ENCODE measurements at places on chromosomes 4 and X.

DNA sequence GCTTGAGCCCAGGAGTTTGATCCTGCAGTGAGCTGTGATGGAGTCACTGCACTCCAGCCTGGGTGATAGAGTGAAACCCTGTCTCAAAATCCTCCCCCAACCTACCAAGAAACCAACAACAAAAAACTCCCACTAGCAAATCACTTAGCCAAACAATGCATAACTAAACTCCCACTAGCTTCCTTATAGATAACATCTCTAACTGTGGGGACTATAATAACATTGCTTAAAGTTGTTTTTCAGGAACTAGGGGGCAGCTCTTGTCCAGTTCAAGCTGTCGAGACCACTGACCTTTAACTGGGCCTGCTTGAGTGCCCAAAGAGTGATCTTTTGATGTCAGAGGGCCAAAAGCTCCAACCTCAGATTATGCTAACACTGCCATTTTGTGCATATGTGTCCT, 81.7 kb downstream of the FREM3 start:
- DNase-seq = no peak

DNA sequence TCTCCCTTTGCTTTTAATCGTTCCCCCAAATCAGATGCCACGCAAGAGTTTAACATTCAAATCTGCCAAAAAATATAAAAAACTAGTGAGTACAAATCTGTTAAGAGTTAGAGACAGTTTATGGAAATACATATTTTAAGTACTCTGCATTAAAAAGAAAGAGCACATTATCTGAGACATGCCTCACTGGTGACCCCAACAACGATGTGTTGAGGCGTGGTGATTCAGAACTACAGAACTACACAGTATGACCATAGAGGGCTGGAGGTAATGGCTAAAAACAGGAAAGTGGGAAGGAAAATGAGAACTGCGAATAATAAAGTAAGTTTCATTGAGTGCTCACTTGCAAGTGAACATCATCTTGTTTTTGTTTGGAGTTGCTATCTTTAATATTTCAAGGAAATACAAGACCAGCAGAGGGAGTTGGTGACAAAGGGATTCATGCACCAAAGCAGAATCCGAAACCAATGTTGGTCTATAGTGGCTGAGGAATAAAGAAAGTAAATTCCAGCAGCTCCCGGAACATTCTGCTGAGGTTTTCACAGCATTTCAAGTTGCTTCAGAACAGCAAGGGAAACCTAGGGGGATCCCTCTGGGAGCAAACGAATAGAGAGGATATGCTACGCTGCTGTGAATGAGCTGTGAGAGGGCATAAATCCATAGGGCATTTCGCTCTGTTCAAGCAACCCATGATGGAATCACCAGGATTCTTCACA, 92.2 kb downstream of the DCHS2 start:
- no peak for DNase-seq

DNA sequence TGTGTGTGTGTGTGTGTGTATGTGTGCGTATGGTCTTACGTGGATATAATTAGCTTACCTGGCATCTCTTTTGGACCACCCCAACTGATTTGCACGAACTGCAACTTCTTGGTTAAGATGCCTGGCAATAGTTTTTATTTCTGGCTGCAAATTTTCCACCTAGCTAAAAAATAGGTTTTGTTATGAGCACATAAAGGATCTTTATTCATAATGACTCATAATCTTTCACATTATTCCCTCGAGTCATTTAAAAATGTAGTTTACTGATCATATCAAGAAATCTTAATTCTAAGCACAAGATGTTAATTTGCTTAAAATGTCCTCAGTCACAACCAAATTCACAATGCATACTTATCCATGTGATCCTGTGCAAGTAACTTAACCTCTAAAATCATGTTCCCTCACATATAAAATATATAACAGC, 1.5 kb downstream of the COX18 start:
- DNase-seq = no peak

- DNase-seq = no peak
Observed at GRCh38 chrX:109264878-109265277, 217.0 kb downstream of the GUCY2F start.

DNA sequence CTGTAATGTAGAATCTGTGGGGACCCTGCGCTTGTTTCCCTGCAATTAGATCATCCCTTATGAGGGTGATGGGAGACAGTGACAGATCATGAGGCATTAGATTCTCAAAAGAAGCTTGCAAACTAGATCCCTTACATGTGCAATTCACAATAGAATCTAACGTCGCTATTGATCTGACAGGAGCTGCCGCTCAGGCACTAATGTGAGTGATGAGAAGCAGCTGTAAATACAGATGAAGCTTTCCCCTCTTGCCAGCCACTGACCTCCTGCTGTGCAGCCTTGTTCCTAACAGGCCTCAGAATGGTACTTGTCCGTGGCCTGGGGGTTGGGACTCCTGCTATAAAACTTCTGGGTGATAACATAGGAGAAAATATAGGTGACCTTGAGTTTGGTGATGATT, 1076.8 kb downstream of the PDHA2 start:
- DNase-seq = no peak

GRCh38 chr4:144316869-144317268, 176.4 kb upstream of the GYPA start:
- no peak for DNase-seq

DNA sequence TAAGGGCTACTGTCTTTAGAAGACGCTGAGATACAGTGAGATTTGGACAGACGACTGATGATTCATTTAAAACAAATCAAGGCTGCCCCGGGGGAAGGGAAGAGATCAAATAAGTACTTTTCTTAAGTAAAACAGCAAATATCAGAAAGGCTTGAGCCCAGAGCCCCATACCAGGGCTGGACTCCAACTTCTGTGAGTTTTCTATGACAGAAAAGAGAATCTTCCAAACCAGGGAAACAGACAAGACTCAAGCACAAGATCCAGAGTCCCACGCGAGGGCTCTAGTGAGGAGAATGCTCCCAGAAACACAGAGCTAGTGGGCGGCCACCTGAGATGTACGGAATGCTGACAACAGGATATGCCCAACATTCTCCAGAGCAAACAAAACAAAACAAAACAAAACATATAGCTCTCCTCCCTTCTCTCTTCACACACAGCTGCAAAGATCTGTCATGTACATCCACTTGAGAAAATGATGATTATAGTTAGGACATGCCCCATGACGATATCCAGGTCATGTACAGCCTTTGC, 13.1 kb downstream of the ACSL1 start:
- no peak for DNase-seq

- DNase-seq = no peak
Observed at GRCh38 chr4:4645743-4646142, 103.9 kb upstream of the STX18 start.

DNA sequence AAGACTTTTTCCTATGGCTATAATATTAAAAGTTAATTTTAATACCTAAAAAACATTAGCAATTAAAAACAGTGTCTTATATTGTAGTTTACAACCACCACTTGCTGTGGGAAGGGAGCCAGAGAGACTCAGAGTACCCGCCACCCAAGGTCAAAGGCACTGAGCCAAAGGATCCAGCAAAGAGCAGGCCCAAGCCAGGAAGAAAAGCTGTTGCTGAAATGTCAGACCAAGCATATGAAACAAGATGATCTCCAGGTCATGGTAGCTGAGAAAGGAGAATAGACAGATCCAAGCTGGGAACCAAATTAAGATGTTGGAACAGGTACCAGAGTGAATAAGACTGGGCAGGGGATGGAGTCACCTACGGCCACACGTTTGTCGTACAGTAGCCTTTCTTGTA, 18.8 kb upstream of the ATOH1 start:
- DNase-seq = no peak

DNA sequence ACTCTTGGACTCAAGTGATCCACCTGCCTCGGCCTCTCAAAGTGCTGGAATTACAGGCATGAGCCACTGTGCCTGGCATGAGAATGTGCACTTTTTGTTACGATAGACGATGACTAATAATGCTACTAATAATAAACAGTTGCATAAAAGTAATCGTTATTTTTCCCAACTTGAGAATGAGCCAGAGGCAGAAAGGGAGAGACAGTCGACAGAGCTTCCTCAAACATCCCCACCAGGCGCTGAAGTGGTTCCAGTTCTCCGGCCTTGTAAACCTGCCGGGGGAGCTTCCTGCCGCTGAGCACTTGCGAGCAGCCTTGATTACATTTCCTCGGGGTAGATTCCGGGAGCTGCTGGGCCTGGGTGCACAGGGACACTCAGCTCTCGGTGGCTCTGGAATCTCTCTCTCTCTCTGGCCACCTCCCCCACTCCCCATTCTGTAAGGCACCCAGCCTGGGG, 8.9 kb upstream of the HTRA3 start:
- no peak for DNase-seq

DNA sequence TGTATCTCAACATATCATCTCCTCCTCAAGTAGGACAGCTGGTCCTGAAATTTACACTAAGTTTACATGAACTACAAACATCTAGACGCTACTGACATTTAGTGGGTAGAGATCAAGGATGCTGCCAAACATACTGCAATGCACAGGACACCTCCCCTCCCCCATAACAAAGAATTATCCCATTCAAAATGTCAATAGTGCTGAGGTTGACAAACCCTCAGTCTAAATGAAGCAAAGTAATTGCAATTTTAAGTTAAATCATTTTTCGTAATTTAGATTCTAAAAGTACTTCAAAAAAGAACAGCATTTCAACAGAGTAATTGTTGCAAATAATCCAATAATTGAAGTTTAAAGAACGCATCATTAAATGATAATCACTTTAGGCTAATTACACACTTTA, 1.2 kb downstream of the PRMT9 start:
- DNase-seq = no peak

DNA sequence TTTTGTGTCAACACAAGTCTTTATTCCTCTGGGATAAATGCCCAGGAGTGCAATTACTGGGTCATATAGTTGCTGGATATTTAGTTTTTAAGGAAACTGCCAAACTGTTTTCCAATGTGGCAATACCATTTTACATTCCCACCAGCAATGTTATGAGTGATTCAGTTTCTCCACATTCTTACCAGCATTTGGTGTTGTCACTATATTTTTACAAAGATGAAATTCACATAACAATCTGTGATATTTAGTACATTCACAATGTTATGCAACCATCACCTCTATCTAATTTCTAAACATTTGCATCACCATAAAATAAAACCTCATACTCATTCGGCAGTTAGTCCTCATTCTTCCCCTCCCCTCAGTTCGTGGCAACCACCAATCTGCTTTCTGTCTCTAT, 75.0 kb downstream of the MAMLD1 start:
- no peak for DNase-seq

- DNase-seq = no peak
Observed at GRCh38 chr4:103052779-103053178, 23.8 kb downstream of the SLC9B2 start.

GRCh38 chr4:46937493-46937892, 28.4 kb upstream of the COX7B2 start:
- no peak for DNase-seq

DNA sequence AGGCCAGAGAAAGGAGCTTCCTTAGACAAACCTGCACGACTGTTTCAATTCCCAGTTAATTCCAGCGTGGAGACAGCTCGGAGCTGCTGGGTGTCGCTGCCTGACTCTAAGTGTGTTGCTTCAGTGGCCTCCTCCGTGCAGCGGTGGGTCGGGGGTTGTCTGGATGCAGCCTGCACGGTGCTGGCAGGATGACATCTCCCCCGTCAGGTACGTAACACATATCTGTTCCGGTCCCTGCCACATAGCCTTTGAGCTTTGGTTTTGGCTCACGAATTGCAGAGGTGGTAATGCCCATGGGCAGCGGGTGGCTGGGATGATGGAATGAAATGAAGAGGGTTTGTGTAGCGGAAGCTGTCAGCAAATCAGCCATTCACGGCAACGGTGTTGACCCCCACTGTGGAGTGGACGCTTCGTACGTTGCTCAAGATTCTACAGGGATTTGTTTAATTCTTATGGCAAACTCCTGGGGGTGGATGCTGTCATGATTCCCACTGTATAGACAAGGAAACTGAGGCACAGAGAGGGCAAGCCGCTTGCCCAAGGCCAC, 33.7 kb upstream of the HMX1 start:
- DNase-seq = no peak

GRCh38 chr4:119035951-119036737, 99.5 kb upstream of the MYOZ2 start:
- DNase-seq = no peak

DNA sequence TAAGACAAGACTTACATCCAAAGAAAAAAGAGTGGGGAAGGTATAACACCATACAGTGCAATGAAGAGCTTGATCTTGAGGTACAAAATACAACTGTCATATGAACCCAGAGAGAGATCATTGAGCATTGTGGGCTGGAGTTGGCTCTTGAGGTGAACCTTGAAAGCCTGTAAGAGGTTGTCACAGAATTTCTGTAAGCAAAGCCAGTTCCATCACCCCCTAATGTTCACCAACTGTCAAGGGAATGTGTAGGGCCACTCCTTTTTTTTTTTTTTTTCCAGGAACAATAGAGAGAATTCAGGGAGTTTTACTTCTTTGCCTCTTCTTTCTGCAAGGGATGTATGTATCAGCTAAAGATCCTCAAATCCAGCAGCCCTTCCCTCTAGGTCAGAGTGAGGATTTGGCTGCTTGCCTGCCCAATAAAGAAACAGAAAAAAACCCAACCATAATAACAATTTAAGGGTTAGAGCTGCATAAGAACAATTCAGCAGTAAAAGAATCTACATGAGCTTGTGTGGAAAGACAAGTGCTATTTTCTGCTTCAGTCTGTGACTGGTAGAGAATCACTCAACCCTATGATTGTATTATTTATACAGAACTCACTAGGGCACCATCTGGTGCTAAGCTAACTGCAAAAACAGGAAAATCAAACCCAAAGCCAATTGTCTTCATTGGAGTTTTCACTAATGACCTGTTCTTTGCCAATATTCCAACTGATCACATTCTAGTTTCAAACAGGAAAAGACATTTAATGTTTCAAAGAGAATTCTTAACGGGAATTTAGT, 217.5 kb upstream of the TEX13C start:
- DNase-seq = no peak

DNA sequence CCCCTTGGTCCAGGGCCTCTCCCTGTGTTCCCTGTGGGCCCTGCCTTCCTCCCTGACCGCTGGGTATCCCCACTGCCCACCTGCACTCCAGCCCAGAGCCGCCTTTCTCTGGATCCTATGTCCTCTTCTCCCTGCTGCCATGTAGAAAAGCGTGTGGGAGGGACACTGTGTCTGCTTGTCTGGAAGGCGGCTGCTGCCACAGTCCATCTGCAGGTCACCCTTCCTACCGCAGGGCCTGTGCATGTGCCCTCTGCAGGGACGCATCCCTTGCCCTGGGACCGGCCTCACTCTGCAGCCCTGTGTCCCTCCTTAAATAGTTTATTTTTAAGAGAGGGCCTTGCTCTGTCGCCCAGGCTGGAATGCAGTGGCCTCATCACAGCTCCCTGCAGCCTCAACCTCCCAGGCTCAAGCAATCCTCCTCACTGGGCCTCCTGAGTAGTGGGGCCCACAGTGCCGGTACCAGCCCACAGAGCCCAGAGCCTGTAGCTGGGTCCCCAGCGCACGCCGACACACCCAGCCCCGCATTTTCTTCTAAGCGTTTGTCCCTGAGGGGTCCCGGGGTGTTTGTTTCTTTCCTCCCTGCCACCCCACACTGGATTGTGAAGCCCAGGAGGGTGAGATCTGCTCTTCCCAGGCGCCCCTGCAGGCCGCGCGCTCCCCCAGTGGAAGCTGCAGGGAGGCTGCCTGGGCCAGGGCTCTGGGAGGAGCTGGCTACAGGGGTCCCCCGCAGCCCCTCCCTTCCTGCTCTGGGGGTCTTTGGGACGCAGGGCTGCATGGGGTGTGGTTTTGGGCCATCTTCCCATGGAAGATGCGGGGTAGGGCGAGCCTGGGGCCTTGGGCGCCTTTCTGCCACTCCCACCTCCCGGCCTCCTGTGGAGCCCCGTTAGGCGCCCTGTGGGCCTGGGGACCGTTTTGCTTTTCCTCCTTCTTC, 12.8 kb upstream of the NAT8L start:
- DNase-seq = no peak

- no peak for DNase-seq
Observed at GRCh38 chr4:123705419-123705818, 308.8 kb downstream of the SPRY1 start.
